ENCODE measurements at places on chromosomes 7 and 10.

- no peak for DNase-seq
These were observed 32.9 kb upstream of the CCDC71L start for GRCh38 chr7:106693677-106694353.

DNA sequence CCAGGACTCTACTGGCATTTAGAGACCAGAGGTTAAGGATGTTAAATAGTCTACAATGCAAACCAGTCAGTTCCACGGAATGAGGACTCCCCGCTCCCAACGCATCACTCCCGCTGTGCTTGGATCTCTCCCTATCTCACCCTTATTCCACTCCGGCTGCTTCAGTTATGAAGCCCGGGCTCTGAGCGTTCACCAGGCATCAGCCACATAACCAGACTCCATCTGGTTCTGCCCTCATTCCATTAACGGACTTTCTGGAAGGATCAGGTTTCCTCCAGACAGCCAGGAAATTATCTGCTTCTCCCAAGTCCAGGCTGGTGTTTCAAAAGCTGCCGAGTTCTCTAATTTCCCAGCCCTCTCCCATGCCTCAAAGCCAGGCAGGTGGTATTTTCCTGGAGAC, 499.3 kb downstream of the GLRX3 start:
- no peak for DNase-seq

GRCh38 chr7:86328801-86329433, 314.8 kb upstream of the GRM3 start:
- no peak for DNase-seq

- no peak for DNase-seq
These were observed at the start of gene CREB5 for GRCh38 chr7:28411876-28412662. CREB5 (plus strand) TSS chr7:28412518; CDS start chr7:28412915, 397 bp downstream.

GRCh38 chr10:17380016-17380415, 74.4 kb downstream of the ST8SIA6 start:
- DNase-seq = no peak
